ENCODE measurements at places on chromosomes 3 and 15.

DNA sequence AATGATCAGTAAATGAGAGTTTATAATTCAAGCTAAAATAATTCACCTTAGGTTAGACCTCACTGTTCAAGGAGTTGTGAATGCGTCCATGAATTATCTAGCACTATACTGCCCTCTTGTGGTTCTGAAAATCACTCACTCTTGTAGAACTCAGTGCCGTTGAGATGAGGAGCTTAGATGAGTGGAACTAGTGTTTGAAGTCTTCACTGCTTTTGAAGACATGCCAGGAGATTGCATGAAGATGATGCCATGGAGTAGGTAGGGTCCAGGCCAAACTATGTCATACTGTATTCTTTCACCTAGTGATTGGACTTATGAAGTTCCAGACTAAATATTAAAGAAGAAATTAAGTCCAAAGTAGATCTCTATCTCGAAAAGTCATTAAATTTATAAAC is 28.8 kb downstream of the LYSMD4 start:
- peak; percentile 86 for DNase-seq

GRCh38 chr3:121895736-121896135 is 1.5 kb downstream of the SLC15A2 start:
- DNase-seq: no peak

- no peak for DNase-seq
These were observed 23.9 kb downstream of the ATP13A3 start for GRCh38 chr3:194462936-194463335.

- DNase-seq: no peak
These were observed 50.6 kb upstream of the MLF1 start for GRCh38 chr3:158520433-158520832.

DNA sequence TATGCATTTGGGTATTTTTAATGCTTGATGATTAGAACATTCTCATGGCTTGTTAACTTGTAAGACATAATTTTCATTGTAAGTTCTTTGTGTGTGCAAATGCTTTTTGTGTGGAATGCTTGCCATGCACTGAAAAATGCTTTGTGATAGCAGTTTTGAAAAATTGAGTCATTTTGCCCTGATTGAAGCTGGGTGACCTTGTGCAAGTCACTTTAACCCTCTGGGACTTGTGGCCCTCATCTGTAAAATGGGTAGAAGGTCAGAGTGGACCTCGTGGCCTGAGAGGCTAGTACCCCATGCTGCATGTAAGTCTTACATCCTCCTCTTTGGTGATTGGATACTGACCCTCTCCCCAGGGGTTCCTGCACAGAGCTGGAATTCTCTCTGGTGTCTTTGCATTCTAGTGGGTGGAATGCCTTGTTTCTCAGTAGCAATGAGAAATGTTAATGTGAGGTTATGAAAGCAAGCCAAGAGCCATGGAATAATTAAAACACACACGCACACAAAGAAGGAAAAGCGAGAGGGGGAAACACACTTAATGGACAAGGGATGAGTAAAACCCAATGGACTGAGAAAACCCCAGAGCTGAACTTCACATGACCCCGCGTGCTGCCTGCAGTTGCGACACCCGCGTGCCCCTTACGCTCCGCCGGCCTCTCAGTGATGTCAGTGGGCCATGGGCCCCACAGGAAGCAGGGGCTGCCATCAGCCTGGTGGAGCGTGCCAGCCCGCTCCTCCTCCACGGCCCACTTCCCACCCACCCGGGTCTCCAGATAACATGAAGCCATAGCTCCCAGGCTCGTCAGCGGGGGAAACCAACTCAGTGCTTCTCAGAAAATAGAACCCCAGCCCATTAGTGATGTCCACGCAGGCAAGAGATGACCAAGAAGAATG is 44.0 kb downstream of the SMAD3 start:
- DNase-seq: peak; percentile 99

- peak; percentile 27 for DNase-seq
These were observed 90.4 kb upstream of the TSEN2 start for GRCh38 chr3:12393894-12394293.

GRCh38 chr15:72857331-72858063 is 73.9 kb upstream of the ADPGK start:
- DNase-seq: no peak

DNA sequence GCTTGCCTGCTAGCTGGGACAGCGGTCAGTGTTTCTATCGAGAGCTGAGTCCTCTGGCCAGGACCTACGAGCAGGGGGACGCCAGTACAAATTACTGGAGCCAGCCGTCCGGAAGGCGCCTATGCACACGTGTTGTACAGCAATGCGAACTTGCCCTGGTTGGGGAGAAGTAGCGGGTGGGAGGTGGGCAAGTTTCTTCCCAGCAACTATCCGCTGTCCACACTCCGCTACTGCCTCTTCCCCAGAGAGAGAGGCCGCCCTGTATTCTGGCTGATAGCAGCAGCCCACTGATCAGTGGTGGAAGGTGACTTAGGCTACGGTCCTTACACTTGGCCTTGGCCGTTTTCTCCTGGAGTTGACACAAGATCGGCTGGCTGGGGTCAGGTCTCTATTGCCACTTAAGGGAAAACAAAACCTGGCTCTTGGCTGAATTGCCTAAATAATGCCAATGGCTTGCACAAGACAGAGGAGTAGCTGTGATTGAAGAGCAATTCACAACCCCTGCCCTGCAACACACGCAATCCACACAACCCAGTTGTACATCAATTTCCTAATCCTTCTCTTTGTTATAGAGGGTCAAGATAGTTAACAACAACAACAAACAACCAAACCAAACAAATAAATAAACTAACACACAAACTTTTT is 12.8 kb upstream of the SHC4 start:
- DNase-seq: no peak

- DNase-seq: peak; percentile 30
These were observed 66.5 kb upstream of the BCL6 start for GRCh38 chr3:187811585-187812250.

GRCh38 chr15:78065284-78065872 is 12.1 kb downstream of the TBC1D2B start:
- DNase-seq: peak; percentile 98

DNA sequence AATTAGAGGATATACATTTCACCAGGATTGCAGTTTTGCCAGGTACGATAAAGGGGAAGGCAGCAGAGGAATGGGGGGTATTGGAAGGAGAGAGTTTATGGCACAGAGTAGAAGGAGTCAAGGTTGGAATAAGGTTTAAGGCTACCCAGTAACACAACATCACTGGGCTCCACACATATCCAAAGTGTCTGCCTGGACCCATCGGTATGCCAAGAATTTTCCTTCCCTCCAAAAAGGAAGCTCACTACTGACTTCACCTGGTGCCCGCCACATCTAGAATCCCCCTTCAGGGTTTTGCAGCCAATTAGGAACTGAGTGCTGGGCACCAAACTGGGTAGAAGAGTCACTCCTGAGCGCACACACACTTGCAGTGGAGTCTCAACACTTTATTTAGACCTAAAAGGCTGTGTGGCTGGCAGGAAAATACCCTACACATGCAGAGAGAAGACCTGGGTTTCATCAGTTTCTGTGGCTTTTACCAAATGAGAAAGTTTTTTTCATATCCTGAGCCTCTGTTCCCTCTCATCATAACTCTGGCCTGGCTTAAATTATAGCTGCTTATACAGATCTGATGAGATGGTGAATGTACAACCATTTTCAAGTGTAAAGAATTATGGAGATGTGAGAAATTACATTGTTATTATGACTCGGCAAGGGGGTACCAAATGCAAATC is 190.8 kb upstream of the LPP start:
- no peak for DNase-seq

- peak; percentile 98 for DNase-seq
These were observed 78.6 kb downstream of the ABHD5 start for GRCh38 chr3:43769097-43769884.

GRCh38 chr3:120741837-120742197 is 499 bp downstream of the RABL3 start:
- DNase-seq: peak; percentile 61

GRCh38 chr3:94291686-94292085 is 228.8 kb downstream of the NSUN3 start:
- DNase-seq: no peak

DNA sequence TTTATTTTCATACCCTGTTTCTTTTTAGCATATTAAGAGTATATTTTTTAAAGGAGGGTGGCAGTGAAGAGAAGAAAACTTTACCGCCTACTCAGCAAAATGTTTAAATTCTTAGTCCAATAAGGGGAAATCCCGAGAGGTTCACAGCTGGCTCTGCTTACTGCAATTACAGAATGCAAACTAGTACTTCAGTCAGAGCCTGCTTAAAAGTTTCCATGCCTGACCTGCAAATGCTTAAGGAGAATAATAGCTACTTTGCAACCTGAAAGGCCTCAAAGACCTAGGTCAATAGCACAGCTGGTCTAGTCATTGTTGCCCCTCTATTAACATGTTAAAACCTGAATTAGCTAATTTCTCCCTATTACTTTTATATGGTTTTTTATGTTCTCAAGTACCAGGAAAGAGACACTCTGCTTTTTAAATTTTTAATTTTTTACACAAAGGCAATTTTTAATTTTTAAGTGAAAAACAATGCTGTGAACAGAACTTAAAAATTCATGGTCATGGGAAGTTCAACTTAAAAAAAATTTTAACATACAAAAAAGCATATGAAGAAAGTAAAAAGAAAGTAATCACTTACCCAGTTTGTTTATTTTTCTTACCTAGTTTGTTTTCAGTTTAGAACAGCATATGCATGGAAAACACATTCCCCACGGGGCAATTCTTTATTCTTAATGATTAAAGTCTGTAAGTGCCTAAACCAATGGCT is 79.2 kb downstream of the P3H2 start:
- DNase-seq: no peak

Data from fibroblast of skin of back (primary cell).